ENCODE measurements at places on chromosomes 4 and X.

- no peak for DNase-seq
Measured at GRCh38 chr4:185312699-185313098, 83.0 kb downstream of the LRP2BP start.

GRCh38 chr4:7348946-7349900 lies 85.5 kb downstream of the PSAPL1 start:
- no peak for DNase-seq

DNA sequence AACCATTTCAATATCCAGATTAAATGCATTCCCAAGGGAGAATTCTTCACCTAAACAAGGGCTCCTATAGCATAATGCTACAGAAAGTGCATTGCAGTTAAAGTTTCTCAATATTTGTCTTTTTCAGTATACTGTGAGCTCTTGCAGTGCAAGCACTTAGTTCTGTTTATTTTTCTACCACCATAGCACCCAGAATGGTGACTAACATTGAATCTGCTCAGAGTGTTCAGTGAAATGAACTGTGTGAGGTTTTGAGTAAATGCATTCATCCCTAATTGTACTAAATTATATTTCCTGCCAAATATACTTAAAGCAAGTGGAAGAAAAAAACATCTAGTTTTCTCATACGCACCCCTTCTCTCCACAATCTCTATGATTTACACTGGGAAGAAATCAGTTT lies 383.9 kb downstream of the PCDH7 start:
- DNase-seq, result no peak

DNA sequence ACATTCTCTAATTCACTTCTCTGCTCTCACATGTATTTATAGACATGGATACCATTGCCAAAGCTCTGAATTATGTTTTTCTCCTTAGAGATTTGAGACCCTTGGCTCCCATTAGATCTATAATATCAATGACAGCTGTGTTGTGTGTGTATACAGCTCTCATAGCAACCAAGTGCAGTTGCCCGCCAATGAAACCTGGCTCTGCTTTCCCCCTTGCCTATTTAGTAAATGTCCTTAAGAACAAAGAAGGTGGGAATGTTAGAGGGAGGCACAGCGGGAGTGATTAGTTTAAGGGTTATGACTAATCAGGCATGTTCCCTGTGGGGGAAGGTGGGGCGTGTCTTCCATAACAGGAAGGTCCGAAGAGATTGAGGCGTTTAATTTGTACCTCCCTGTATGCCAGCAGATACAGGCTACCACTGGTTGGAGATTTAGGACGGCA lies 100.5 kb upstream of the TBC1D9 start:
- DNase-seq, result no peak

GRCh38 chr4:26214994-26215393 lies 105.8 kb upstream of the RBPJ start:
- no peak for DNase-seq

GRCh38 chrX:37829721-37830120 lies 17.6 kb downstream of the DYNLT3 start:
- DNase-seq, result no peak

DNA sequence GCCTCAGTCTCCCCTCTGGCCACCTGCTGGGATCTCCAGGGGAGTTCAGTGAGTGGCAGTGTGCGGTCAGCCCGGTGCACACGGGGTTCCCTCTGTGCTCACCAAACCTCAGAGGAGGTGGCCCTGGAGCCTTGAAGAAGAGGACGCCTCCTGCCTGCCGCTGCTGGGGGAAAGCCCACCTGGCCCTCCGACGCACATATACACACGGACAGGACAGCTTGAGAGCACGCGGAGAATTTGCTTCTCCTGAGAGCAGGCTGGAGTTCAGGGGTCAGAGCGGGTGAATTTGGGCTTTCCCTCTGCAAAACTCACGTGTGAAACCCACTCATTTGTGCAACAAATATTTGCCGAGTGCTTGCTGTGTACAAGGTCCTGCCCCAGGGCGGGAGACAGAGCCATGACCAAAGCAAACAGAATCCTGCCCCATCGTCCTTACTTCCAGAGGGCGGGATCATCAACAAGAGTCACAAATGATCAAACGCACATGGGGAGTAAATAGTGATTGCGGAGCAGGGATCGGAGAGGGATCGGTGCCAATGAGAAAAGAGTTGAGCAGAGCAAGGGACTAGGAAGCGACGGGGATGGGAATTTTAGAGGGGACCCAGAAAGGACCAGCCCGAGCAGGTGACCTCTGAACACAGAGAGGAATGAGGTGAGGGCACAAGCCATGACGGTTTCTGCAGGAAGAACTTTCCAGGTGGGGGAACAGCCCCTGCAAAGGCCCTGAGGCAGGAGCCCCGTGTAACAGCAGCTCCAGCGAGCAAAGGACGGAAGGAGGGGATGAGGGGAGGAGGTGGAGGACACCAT lies 17.6 kb downstream of the BLOC1S4 start:
- DNase-seq, result no peak

DNA sequence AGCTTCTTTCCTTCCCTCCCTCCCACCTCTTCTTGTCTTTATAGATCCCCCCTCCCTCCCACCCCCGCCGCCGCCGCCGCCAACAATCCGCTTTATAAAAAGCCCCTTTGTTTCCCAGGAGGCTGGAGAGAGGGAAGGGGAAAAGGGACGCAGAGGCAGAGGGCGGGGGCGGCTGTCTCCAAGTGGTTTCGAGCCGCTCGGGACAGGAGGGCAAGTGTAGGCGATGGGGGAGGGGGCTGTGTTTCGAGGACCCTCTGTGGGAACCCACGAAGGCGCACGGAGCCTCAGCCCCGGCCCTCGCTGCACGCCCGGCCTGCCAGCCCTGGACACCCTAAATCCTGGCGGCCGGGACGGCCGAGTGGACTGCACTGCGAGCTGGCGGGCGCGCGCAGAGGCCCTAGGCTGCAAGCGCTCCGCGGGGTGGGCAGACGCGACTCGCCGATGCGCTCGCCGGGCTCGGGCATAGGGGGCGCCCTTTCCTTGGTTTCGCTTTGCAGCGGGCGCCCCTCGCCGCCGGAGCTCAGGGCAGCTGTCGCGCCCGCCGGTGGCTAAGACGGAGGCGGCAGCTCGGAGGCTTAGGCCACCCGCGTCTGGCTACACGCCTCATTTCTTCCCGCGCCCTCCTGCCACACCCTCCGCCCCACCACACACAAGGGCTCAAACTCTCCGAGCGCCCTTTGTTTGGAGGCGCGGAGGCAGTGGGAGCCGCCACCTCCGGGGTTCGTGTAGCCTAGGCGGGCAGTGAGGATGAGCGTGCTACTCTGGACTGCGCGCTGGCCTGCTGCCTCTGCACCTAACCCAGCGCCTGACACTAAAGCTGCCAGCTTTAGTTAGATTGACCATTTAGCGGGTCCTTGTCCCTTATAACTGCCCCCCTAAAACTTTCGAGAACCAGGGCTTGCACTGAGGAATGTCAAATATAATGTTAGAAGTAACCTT lies 2.2 kb downstream of the MAMLD1 start:
- no peak for DNase-seq

Data from HFFc6 (cell line).